ENCODE measurements at places on chromosomes 7 and 10. TPM values are rescaled to one million over a fixed set of nuclear protein-coding genes. Genes with fewer than 3 reads are reported as not detected.

Gene CDK1
- total RNA-seq: 111 TPM

- no peak overlapping the region for H3K4me3 ChIP-seq
- H3K36me3 ChIP-seq: peaks cover 5% of the 10 kb centered on the region
- no peak for DNase-seq
- peaks cover 2% of the 10 kb centered on the region for H3K4me1 ChIP-seq
- peaks cover 14% of the 10 kb centered on the region for H3K27me3 ChIP-seq
- H3K27ac ChIP-seq: no peak overlapping the region
Measured at GRCh38 chr10:116737627-116738327, 4.6 kb downstream of the HSPA12A start.

Gene GNGT1
- 0.26 TPM for total RNA-seq

- H3K4me3 ChIP-seq: no peak overlapping the region
- 0 out of 2 replicates have a peak, but pooled peaks cover 3% of the 10 kb centered on the region for H3K36me3 ChIP-seq
- no peak overlapping the region for H3K27ac ChIP-seq
- no peaks in the 10 kb centered on the region for H3K4me1 ChIP-seq
- DNase-seq: no peak
Measured at GRCh38 chr10:57579926-57580325, 687.8 kb downstream of the IPMK start.

DNA sequence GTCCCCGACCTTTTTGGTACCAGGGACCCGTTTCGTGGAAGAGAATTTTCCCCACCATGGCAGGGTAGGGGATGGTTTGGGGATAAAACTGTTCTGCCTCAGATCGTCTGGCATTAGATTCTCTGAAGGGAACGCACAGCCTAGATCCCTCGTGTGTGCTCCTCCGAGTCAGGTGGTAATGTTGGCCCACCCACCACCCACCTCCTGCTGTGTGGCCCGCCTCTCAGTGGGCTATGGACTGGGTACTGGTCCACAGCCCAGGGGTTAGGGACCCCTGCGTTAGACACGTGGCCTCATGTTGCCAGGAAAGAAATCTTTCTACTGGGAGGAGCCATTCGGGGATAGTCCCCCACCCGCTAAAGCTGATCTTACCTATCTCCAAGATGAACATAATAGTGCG is 27.0 kb downstream of the PFKFB3 start:
- H3K36me3 ChIP-seq: peaks cover 10% of the 10 kb centered on the region
- H3K27ac ChIP-seq: no peak overlapping the region
- no peak overlapping the region for H3K4me3 ChIP-seq
- no peak for DNase-seq

DNA sequence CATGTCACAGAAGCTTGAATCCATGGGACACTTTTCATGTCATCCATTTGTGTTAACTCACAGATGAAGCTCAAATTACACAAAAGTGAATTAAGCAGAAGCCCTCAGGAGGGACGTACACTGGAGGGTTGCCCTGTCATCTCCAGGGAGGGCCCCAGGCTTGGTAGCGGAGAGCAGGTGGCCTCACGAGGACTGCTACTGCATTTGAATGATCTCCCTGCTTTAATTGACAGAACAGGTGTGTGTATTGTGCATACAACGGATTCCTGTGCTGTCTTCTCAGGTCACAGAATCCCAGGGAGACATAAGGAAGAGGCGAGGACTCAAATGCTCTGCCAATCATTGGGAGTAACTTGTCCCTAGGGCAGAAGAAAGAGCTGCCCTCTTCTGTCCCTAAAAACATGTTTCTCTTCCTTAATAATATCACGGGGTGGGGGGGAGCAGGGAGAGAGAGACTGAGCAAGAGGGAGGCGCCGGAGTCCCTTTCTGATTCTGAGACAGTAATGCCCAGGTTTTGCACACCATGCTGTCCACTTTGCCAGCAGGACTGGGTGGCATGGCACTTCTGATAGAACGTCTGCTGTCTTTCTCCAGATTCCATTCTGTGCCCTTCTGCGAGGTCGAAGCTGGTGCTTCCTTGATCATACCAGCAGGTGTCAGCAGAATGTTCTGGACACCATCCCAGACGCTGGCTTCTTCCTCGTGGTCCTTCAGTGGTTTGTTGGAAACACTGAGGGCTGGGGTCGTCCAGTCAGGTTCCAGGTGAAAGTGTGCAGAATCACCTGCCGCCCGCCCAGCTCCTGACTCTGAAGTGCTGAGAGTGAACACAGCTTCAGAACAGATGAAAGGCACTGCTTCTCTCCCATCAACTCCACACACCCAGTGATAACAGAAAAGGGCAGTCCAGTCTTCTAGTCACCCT is 26.2 kb upstream of the RASGEF1A start:
- H3K36me3 ChIP-seq: no peaks in the 10 kb centered on the region
- H3K4me1 ChIP-seq: no peaks in the 10 kb centered on the region
- no peak overlapping the region for H3K27ac ChIP-seq
- no peak for DNase-seq
- no peak overlapping the region for H3K4me3 ChIP-seq
- no peaks in the 10 kb centered on the region for H3K27me3 ChIP-seq

DNA sequence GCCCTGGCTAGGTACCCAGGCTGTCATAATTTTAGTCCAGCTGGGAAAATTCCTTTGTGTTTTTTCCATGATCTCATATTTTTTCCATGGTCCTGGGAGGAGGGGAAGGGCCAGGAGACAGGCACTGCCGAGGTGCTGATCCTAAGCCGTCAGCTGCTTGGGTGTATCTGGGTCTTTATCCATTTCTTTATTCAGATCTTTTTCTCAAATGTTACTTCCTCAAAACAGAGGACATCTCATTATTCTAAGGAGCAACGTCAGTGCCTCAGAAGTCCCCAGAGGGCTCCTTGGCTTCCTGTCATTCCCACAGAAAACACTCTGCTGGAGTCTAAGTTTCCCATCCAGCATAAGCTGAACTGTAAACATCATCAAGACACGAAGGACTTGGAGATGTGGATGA is 2.8 kb upstream of the OR6V1 start:
- no peak overlapping the region for H3K27ac ChIP-seq
- no peaks in the 10 kb centered on the region for H3K4me1 ChIP-seq
- no peaks in the 10 kb centered on the region for H3K27me3 ChIP-seq
- no peaks in the 10 kb centered on the region for H3K36me3 ChIP-seq
- H3K4me3 ChIP-seq: no peak overlapping the region
- no peak for DNase-seq

DNA sequence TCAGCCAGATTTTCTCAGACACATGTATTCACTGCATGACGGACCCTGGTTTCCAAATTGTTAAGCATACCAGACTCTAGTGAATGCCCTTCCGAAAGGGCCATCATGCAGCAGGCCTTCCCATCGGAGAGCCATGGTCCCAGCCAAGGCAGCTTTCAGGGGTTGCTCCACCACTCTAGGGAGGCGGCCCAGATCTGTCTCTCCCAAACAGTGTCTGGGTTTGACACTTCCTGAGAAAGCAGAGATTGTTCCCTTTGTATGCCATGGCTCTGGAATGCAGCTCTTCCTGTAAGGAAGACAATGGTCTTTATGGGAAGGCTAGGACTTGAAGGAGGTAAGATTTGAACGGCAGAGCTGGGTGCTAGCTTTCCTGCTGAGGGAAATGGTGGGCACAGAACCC is 178.8 kb upstream of the BMPER start:
- no peaks in the 10 kb centered on the region for H3K27me3 ChIP-seq
- no peak overlapping the region for H3K27ac ChIP-seq
- H3K4me1 ChIP-seq: peaks cover 23% of the 10 kb centered on the region
- DNase-seq: no peak
- no peak overlapping the region for H3K4me3 ChIP-seq

Gene HMX2
- total RNA-seq: 1.3 TPM

DNA sequence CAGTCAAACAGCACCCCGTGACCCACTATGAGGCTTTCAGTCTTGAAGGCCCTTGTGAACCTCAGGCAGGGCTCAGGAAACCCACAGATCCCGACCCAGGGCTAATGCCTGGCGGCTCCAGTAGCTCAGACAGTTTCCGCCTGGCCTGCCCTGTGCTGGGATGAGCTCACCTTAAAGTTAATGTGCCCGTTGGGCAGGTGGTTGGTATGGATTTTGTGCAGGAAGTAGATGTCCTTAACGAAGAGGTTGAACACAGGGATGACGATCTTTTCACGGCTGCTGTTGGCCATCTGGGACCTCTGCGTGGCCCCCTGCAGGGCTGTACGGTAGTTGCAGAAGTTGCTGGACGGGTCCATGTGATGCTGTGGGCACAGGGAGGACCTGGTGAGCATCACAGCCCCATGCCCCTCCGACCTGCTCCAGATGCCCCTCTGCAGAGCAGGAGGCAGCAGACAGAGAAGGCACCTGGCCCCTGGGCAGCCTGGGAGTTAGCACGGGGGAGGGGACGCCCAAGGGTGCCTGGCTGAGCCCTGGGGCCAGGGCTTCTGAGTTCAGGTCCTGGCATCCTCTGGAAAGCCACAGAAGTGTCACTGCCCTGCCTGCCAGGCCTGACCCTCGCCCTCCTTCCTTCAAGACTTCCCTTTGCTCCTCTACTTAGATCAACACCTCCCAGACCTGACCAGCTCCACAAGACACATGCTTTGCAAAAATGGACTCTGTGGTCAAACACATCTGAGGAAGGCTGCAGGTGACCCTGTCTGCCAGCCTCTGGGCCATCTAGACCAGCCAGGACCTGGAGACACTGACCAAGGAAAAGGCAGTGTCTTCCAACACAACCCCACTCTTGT is 59.8 kb downstream of the CSGALNACT2 start:
- no peak overlapping the region for H3K4me3 ChIP-seq
- no peaks in the 10 kb centered on the region for H3K27me3 ChIP-seq
- H3K36me3 ChIP-seq: peaks cover 27% of the 10 kb centered on the region
- no peak overlapping the region for H3K27ac ChIP-seq
- DNase-seq: no peak

Gene TFR2
- total RNA-seq: 5.7 TPM

DNA sequence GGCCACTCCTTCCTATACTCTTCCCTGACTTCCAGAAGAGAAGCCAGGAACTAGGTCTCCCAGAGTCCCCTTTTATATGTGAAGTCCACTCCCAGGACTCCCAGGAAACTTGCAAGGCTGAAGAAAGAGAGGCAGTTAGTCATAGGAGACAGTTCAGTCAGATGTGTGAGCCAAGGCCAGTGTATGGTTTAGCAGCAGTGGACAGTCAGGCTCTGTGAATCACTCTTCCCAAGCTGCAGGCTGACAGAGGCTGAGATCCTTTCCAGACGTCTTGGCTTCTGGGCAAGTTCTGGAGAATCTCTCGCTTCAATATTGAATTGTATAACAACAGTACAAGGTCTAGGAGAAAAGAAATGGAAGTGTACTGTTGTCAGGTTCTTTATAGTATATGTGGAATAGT is 26.9 kb downstream of the BLVRA start:
- no peaks in the 10 kb centered on the region for H3K27me3 ChIP-seq
- no peaks in the 10 kb centered on the region for H3K36me3 ChIP-seq
- H3K4me1 ChIP-seq: no peaks in the 10 kb centered on the region
- H3K27ac ChIP-seq: no peak overlapping the region
- no peak overlapping the region for H3K4me3 ChIP-seq

Gene ADCY1
- total RNA-seq: 26.9 TPM

- H3K36me3 ChIP-seq: no peaks in the 10 kb centered on the region
- peaks cover 33% of the 10 kb centered on the region for H3K27me3 ChIP-seq
- no peak overlapping the region for H3K4me3 ChIP-seq
- DNase-seq: no peak
- peaks cover 4% of the 10 kb centered on the region for H3K4me1 ChIP-seq
Measured at GRCh38 chr10:103490986-103491314, 2.6 kb upstream of the NEURL1 start.

Gene CDNF
- total RNA-seq: 0.32 TPM

GRCh38 chr7:108662783-108663362 is 93.2 kb downstream of the DNAJB9 start:
- no peaks in the 10 kb centered on the region for H3K4me1 ChIP-seq
- H3K36me3 ChIP-seq: no peaks in the 10 kb centered on the region
- no peak overlapping the region for H3K4me3 ChIP-seq
- no peaks in the 10 kb centered on the region for H3K27me3 ChIP-seq

DNA sequence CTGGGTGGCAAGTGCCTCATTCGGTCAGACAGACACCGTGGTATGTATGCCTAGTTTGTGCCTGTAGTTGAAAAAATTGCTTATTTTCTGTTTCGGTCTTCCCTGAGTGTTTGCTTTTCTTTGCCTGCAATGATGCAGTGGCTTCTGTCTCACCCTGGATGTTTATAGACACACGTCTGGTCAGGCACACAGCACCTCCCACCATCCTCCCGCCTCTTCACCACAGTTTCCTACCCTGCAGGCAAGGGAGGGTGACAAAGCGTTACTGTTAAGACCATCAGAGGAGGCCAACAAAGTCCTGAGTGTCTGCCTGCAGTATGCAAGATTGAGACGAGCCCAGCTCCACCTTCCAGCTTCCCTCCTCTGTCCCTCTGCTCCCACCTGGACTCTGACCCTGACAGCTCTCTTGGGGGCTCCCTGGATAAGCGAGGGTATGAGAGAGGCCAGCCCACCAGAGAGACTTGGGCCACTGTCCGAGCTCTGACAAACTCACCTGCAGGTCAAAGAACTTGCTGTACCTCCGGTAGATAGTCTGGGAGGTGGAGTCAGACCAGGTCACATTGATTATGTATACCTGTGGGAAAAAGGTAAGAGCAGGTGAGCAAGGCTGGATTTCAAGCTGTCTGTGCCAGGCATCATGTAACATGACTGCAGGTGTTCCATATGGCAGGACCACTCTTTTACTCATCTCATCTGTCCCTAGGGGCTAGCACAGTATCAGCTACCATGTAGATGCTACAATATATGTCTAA is 54.4 kb downstream of the SH3PXD2A start:
- H3K4me1 ChIP-seq: peaks cover 11% of the 10 kb centered on the region
- no peak overlapping the region for H3K27ac ChIP-seq
- H3K36me3 ChIP-seq: no peaks in the 10 kb centered on the region
- H3K4me3 ChIP-seq: no peak overlapping the region
- H3K27me3 ChIP-seq: no peaks in the 10 kb centered on the region
- DNase-seq: no peak

Gene ADO
- total RNA-seq: 27.9 TPM

DNA sequence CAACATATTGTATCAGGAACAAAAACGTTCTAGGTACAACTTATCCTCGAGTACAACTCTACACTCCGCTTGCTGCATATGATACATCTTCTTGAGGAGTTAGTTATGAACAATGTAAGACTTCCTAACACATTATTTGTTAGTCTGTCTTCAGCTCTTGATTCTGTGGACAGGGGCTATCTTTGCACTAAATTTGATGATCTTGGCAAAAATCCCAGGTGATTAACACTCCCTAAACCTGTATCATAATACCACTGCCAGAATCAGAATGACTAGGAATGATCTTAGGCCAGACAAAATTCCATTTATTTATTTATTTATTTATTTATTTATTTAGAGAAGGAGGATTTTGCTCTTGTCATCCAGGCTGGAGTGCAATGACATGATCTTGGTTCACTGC is 108.7 kb upstream of the AUTS2 start:
- H3K36me3 ChIP-seq: no peaks in the 10 kb centered on the region
- no peak overlapping the region for H3K4me3 ChIP-seq
- no peak for DNase-seq
- H3K27ac ChIP-seq: no peak overlapping the region

- no peak overlapping the region for H3K4me3 ChIP-seq
- no peaks in the 10 kb centered on the region for H3K27me3 ChIP-seq
- no peak overlapping the region for H3K27ac ChIP-seq
- no peak for DNase-seq
- H3K4me1 ChIP-seq: peaks cover 2% of the 10 kb centered on the region
- no peaks in the 10 kb centered on the region for H3K36me3 ChIP-seq
Measured at GRCh38 chr10:112775381-112775780, 174.7 kb upstream of the TCF7L2 start.
